ENCODE measurements at places on chromosomes 5 and 9.

- no peak for DNase-seq
These were observed 155.0 kb downstream of the PRELID2 start for GRCh38 chr5:145680169-145680568.

DNA sequence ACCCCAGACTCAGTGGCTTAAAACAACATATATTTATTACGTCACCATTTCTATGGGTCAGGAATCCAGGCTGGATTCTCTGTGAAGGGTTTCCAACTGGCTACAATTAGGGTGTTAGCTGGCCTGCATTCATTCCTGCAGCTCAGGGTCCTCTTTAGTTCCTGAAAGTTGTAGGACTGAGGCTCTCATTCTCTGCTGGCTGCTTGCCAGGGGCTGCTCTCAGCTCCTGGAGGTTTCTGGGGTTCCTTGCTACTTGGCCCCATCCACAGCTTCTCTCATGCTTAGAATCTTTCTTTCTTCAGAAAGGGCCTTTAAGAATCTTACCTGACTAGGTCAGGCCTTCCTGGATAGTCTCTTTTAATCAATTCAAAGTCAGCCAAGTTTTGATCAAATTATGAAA lies 424.6 kb downstream of the GADD45G start:
- DNase-seq = no peak

GRCh38 chr9:137721899-137722298 lies 103.1 kb downstream of the EHMT1 start:
- DNase-seq = no peak

- no peak for DNase-seq
These were observed 182.9 kb upstream of the MAP1B start for GRCh38 chr5:71924325-71924724.

GRCh38 chr5:113660206-113660605 lies 146.7 kb downstream of the YTHDC2 start:
- no peak for DNase-seq

- no peak for DNase-seq
These were observed 8.4 kb upstream of the DMRT3 start for GRCh38 chr9:967903-968641.

Measured in NCI-H1048 (cell line).